ENCODE measurements at places on chromosomes 5 and 9.

DNA sequence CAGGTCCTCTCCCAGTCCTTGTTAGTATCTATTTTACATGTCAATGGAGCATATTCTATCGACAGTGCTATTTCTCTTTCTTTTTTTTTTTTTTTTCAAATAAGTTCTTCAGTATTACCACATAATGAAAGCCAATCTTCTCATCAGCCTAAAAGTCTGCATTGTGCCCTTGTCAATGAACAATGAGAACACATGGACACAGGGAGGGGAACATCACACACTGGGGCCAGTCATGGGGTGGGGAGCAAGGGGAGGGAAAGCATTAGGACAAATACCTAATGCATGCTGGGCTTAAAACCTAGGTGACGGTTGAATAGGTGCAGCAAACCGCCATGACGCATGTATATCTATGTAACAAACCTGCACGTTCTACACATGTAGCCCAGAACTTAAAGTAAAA, 47.7 kb upstream of the TEX48 start:
- no peak for DNase-seq

DNA sequence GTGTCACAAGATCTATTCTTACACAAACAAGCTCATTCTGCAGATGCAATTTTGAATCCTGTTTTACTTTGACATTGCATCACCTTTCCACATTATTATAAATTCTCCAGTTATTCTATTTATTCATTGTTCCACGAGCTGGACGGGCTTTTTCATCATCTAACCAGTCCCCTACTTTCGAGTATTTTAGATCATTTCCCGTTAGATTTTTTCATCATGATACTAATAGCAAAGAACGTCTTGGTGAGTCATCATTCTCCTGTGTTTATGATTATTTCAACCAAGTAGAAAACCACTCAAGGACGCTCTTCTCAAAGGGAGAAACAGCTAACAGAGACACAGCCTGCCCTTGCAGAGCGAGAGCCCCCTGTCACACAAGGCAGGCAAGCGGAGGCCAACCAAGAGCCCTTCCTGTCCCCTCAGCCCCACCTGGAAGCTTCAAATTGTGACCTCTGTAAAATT, 15.1 kb downstream of the BBLN start:
- no peak for DNase-seq

- no peak for DNase-seq
Measured at GRCh38 chr9:34578241-34579103, 11.1 kb downstream of the CNTFR start.

DNA sequence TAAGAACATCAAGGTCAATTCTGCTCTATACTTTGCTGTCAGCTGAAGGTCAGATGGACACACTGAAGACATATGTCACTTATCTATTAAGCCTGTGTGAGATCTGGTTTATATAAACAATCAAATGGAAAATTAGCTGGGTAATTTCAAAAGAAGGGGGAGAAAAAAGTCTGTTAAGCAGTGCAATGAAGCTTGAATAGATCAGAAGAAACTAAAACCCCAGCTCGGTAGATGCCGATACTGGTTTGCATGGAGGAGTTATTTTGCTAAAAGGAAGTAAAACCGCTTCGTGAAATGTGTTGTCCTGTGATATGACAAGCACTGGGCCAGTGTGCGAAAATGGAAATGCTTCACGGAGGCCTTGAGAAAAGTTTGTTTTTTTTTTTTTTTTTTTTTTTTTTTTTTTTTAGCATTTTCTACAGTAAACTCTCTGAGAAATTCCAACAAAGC, 148.8 kb downstream of the MEF2C start:
- peak; percentile 17 for DNase-seq

DNA sequence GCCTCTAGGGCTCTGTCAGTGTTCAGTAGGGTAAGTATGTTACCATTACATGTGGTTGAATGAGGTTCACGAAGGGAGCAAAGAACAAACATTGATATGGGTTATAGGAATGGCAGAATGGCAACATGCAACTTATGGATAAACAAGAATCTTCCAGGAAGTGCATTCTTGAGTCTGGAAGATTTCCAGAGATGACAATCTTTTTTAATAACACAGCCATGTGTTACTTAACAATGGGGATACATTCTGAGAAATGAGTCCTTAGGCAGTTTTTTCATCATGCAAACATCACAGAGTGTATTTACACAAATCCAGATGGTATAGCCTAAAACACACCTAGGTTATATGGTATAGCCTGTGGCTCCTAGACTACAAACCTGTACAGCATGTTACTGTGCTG, 9.1 kb upstream of the SLC28A3 start:
- DNase-seq = no peak

- no peak for DNase-seq
Measured at GRCh38 chr5:32627219-32627870, 42.0 kb downstream of the SUB1 start.

DNA sequence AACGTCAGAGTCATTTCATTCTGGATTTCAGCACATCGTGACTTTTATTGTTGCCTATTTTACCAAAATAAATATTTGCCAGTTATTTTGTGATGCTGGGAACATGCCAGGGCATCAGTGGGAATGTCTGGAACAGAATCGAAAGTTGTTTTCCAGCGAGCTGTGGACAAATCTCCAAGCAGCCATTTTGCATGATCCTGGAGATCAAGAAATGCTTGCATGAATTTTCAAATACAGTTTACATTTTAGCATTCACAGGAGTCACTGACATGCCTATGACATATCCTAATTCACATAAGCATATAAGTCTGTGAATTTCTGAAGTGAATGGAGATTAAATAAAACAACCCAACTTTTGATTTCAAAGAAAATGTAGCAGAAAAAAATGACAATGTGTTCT, 119.4 kb downstream of the VCAN start:
- no peak for DNase-seq

DNA sequence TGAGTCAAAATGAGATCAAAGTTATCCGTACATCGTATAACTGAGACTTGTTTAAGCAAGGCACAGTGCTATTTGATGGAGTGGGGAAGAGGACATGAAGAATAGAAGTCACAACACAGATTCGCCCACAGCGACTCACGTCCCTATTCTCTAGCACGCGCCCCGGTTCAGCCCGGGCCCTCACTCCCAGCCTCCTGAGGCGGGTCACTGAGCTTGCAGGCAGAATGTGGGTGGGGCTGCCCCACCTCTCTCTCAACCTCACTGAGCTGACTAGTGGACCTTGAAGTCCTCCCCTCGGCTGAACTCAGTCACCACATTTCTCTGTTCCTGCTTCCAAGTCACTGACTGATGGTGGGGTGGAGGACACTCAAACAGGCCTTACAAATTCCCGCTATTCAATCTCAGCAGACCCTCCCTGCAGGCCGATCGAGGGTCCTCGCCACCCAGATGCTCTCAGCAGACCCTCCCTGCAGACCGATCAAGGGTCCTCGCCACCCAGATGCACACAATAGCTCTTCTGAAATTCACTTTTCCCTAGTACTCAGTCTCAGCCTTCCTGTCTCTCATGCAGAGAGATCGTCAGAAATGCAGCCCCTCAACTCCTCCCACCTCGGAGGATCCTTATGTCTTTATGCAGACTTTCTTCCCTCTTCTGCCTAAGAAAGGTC, 12.9 kb downstream of the GLDC start:
- no peak for DNase-seq

GRCh38 chr5:142017832-142018427, 5.1 kb upstream of the GNPDA1 start:
- peak; percentile 20 for DNase-seq

DNA sequence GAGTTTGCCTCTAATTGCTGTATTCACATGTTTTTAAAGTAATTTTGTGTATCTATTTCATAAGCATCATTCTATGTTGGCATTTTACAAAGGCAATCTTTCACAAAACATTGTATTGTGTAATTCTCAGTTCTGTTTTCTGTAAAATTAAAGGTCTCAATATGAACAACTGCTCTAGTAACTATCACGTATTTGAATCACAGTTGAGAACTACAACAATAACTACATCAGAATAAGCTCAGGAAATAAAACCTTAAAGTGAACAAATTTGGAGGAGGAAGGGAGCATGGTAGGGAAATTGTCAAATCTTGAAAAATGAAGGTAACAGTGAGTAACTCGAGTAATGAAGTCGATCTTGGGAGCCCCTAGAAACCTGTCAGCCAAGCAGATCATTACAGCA, 22.5 kb upstream of the CAMK4 start:
- no peak for DNase-seq

GRCh38 chr5:116524051-116524904, 50.3 kb downstream of the SEMA6A start:
- no peak for DNase-seq

DNA sequence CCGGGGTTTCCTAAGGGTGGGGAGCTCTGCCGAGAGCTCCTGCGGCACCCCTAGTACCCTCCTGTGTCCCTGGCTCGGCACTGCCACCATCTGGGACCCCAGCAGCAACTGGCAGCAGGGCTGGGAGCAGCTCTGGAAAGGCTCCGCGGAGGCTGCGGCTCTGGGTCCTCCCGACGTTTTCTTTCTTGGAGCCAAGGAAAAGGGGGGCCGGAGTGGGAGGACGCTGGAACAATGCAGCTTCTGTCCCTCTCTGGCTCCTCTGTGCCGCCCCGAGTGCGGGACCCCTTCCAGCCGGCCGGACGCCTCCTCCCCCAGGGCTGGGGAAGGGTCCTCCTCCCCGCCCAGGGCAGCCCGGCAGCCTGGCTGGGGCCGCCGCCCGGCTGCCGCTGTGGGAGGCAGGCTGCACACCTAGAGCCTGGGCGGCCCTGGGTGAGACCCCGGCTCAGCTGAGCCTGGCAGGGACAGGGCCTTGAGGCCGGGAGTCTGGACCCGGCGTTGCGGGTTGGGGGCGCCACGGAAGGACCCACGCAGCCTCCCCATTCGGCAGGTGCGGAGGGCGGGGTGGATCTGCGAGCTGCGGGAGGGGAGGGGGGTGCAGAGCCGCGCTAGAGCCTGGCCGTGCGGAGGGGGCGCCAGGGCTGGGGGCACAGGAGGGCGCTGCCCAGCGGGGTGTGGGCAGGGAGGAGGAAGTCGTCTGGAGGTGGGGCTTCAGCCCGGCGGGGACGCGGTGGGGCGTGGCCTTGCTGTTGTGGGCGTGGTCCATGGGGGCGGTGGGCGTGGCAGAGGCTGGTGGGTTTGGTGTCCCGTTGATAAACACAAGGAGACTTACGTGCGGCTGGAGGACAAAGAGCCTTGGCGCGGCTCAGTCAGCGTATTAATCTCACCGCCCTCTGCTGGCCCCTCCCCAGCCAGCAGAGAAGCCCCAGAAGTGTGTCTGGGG, 15.1 kb downstream of the GPSM1 start:
- peak; percentile 68 for DNase-seq

DNA sequence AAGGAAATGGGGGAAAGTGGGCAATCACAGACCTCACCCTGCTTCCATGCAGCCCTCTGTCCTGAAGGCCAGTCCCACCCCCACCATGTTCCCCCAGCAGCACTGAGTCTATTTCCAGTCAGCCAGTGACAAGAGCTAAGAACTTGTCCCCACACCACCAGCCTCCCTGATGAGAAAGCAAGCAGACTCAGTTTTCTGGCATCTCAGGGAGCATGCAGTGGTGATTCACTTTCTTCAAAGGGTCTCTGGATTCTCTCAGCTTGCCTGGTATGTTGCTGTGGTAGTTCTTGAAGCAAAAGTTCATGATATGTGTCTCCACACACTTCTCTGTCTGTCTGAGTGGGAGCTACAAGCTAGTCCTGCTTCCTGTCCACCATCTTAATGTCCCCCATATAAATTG, 799.9 kb upstream of the TYRP1 start:
- DNase-seq = no peak

GRCh38 chr5:134110382-134110781, 4.1 kb upstream of the TCF7 start:
- DNase-seq = no peak

GRCh38 chr9:4293293-4293941, 6.5 kb downstream of the GLIS3 start:
- DNase-seq = no peak

GRCh38 chr9:79707589-79707988, 135.8 kb downstream of the TLE4 start:
- DNase-seq = no peak

DNA sequence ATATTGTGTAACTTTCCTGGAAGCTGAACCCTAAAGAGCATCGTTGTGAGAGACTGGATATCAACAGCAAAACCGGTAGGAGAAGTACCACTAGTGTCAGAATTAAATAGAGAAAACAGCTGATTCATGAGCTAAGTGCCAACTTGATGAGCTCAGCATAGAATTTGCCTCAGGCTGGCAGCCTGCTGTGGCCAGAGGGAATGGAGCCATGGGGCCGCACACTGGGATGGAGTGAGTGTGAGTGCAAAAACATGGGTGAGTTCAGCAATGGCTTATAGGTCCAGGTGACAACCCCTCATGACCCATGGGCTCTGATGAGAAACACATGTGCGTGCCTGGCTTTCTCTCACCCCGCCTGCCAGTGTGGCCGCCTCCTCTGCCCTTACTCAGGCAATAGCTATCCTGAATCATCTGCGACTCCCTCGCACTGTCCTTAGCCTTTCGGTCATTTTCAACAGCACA, 25.4 kb downstream of the ADAMTS16 start:
- no peak for DNase-seq

DNA sequence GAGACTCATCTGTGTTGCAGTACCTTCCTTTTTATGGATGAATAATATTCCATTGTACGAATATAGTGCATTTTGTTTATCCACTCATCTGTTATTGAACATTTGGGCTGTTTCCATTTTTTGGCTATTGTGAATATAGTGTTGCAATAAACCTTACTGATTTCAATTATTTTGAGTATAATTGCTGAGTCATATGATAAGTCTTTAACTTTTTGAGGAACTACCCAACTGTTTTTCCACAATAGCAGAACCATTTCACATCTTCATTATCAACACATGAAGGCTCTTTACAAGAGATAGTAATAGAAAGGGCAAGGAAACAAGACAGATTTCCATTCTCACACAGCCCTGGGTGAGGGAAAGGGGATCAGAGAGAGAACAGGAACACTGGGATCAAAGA, 329.2 kb downstream of the RAB3C start:
- no peak for DNase-seq

DNA sequence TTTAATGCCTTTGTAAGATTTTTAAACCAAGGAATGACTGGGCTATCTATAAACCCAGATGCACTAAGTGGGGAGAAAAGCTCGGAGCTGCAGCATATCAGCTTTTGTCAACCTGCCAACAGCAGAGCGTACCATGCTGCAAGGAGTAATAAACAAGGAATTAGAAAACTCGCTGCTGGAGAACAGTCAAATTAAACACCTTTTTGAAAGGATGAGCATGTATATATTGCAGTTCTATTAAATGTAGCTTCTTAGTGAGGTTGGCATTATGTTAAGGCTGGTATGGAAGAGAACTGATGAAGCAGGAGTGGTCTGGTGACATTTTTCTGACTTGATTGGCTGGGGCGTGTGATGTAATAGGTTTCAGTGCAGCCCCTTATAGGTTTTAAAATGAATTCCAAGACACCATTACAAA, 74.7 kb downstream of the PIK3R1 start:
- no peak for DNase-seq

GRCh38 chr9:132670457-132671391, at the start of gene GTF3C4:
Gene GTF3C4 (plus strand): TSS chr9:132670464. CDS start chr9:132670599, 135 bp downstream.
- peak; percentile 80 for DNase-seq

GRCh38 chr5:174623018-174623417, 101.4 kb upstream of the MSX2 start:
- DNase-seq = no peak
